ENCODE measurements at places on chromosomes 7 and 10.

DNA sequence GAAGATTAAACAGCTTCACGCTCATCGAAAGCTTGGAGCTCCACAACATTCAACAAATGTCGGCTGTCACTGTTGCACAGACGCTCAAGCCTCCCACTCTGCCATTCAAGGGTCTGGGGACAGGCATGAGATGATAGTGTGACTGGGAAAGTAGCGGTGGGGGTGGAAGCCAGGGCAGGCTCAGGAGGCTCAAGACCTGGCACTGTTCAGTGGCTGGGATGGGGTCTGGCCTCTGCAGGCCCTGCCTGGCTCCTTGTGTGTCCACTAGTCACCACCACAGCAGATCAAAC is 13.5 kb upstream of the GTPBP4 start:
- no peak for DNase-seq

DNA sequence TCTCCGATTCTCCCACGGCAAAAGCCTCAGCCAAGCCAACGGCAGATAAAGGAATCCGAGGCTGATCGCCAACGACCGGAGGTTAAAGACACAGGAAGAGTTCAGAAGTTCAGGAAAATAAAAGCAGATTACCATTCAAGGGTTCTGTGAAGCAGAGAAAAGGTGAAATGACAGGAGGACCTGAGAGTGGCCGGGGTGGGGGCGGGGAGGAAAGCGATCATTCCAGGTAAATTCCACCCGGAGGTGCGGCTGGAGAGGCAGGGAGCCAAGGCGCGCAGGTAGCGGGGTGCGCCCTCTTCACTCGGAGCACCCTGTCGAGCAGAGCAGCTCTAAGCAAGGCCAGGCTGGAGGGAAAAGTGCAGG is 35.3 kb upstream of the SEPHS1 start:
- DNase-seq = no peak

- DNase-seq = no peak
Measured at GRCh38 chr10:52959810-52960209, 187.2 kb upstream of the MBL2 start.

- DNase-seq = no peak
Measured at GRCh38 chr7:113890331-113891030, 28.3 kb downstream of the PPP1R3A start.

- DNase-seq = no peak
Measured at GRCh38 chr10:74924251-74924963, 98.0 kb downstream of the KAT6B start.

DNA sequence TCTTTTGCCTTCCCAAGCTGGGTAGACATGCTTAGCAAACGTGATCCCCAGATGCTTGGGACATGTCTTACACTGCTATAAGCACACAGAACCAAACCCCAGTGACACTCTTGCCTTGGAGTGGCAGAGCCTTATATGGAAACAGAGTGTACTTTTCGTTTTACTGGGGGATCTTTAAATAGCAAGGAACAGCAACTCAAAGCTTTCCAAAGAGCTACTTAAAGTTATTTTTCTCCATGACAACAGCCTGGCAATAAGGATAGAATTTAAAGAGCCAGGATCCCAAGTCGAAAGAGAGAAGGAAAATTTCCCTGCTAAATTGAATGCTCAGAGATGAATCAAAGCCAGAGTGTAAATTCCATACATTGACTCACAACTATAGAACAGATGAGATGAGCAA is 67.8 kb downstream of the ZNF365 start:
- no peak for DNase-seq

DNA sequence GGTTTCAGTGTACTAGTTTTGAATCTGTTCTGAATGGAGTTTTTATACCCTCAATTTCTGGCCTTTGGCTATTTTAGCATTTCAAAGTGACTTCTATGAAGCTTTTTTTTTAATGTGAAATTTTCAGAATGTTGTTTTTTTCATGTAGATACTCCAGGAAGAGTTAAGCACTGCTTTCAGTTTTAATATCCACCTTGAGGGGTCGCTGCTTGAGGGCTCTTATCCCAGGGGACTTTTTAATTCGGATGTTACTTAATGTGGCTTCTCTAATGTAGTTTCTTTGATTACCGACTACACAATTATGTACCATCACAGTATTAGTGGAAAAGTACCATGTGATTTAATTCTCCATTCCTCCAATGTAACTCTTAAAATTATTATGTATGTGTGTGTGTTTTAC is 5.2 kb downstream of the IFIT5 start:
- DNase-seq = no peak

GRCh38 chr7:127713758-127714157 is 61.8 kb downstream of the SND1 start:
- DNase-seq = no peak

- DNase-seq = no peak
Measured at GRCh38 chr10:117257721-117258120, 16.8 kb downstream of the SLC18A2 start.

DNA sequence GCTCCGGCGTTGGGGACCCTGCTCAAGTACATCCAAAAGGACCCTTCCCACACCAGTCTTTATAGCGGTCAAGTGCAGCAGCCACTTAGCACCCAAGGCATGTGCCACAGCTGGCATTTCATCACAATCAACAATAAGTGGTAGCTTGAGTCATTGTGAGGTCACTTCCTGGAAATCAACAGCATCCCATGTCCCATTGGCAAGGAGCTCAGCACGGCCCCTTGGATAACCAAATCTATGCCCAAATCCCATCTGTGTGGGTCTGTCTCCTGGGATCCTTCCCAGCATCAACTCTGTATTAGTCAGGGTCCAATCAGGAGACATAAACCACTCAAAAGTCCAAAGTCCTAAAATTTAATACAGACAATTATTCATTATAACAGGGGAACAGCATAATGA is 27.1 kb downstream of the MDH2 start:
- DNase-seq = no peak

- no peak for DNase-seq
Measured at GRCh38 chr10:79563426-79563825, 3.2 kb upstream of the SFTPA2 start.

DNA sequence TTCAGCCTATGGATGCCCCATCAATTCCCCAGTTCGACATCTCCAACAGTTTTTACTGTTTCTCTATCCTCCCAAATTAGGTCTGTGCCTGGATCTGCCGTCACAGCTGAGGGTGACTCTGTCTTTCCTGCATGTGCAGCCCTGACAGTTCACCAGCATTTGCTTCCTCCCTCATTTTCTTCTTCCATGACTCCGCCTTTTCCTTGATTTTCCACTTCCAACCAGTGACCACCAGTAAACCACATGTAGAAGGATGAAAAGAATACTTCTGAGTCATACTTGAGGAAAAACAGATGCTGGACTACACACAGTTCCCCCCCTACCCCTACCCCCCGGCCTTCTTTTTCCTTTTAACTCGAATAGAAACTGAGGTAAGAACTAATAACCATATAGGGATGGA is 311.8 kb upstream of the POM121L12 start:
- DNase-seq = no peak

GRCh38 chr7:30464231-30464671 is 14.3 kb downstream of the NOD1 start:
- DNase-seq = no peak

- DNase-seq = no peak
Measured at GRCh38 chr7:138014686-138015085, 12.8 kb upstream of the CREB3L2 start.

- no peak for DNase-seq
Measured at GRCh38 chr10:15763006-15763405, 43.3 kb upstream of the ITGA8 start.

DNA sequence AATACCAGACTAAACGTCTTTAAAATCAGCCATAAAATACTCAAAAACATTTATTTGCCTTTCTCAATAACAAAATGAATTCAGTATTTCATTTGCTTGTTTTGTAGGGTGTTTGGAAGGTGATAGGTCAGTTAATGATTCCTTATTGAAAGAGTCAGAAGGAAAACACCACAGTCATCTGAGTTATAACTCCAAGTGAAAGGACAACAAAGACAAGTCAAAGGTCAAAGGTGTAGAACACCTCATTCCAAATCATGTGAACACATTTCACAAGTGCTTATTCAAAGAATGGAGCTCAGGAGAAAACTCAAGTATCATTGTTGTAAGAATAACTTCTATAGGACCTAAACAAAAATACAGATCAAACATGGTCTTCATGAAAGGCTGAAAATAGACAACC is 318.6 kb upstream of the PHF14 start:
- DNase-seq = no peak

- no peak for DNase-seq
Measured at GRCh38 chr7:78279032-78279431, 480.5 kb downstream of the PHTF2 start.

GRCh38 chr10:42637142-42637541 is 1.2 kb downstream of the ZNF33B start:
- no peak for DNase-seq

- no peak for DNase-seq
Measured at GRCh38 chr7:42068554-42069280, 168.3 kb downstream of the GLI3 start.
